GM23338 (cell line): ENCODE measurements at places on chromosomes 5 and 9. TPM values are rescaled to one million over a fixed set of nuclear protein-coding genes. Genes with fewer than 3 reads are reported as not detected.

Gene SHROOM1
- polyA plus RNA-seq = 2.5 and 2.6 TPM in 2 replicates

Gene CTXN3
- not detected in 2 replicates for polyA plus RNA-seq

Gene PCDHA3
- 0.87 and 1.2 TPM in 2 replicates for polyA plus RNA-seq

DNA sequence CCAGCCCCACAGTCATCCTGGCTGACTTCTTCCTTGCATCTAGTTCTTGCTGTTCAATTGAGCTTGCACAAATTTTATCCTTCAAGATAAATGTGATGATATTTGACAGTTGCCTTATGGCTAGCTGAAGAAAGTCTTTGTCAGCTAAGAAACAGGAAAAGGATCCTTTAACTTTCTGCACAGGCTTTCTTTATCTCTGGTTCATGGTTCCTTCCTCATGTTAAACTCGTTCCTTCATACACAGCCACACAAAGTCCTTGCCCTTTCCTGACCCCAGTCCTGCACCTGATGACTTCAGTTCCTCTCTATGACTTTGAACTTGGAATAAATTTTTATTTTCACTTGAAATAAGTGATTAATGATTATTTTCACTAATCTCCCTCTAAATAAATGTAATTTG lies 132.5 kb upstream of the PRSS3 start:
- no peak overlapping the region for H3K4me3 ChIP-seq
- H3K27ac ChIP-seq = no peak overlapping the region
- H3K36me3 ChIP-seq = no peaks in the 10 kb centered on the region
- no peak for DNase-seq
- no peaks in the 10 kb centered on the region for H3K27me3 ChIP-seq

- H3K36me3 ChIP-seq = peaks cover 4% of the 10 kb centered on the region; the same call in 1 of the 2 replicates
- H3K4me3 ChIP-seq = no peak overlapping the region
- H3K4me1 ChIP-seq = no peaks in the 10 kb centered on the region
- no peak for DNase-seq
Observed at GRCh38 chr5:180460834-180461233, 33.3 kb upstream of the CNOT6 start.

DNA sequence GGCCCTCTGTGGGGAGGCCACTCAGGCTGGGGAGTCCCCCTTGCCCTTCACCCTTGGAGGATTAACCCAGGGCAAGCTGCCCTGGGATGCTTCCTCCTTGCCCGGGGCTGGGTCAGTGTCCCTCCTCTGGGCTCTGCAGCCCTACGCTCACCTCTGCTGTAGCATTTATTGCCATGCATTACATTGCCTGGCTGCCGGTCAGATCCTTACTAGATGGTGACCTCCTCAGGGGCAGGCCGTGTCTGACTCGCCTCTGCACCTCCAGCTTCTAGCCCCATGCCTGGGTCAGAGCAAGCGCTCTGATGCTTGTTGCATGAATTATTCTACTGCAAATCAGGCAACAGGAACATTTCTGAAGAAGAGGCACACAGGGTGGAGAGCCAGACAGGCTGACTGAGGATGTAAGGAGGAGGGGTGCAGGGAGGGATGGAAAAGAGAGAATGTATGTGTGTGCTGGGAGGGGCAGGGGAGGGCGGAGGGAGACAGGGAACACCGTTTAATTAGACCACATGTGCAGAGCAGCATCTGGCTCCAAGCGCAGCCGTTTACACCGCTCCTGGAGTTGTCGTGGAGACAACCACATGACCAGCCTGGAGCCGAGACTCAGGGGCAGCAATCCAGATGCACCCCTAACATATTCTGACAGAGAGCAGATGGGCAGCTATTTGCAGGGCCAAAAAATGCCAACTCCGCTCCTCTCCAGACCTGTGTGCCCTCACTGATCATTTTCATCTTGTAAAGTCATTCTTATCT lies 117.0 kb downstream of the CRB2 start:
- no peaks in the 10 kb centered on the region for H3K36me3 ChIP-seq
- no peak overlapping the region for H3K27ac ChIP-seq
- no peak for DNase-seq
- H3K4me1 ChIP-seq = no peaks in the 10 kb centered on the region
- no peak overlapping the region for H3K4me3 ChIP-seq

DNA sequence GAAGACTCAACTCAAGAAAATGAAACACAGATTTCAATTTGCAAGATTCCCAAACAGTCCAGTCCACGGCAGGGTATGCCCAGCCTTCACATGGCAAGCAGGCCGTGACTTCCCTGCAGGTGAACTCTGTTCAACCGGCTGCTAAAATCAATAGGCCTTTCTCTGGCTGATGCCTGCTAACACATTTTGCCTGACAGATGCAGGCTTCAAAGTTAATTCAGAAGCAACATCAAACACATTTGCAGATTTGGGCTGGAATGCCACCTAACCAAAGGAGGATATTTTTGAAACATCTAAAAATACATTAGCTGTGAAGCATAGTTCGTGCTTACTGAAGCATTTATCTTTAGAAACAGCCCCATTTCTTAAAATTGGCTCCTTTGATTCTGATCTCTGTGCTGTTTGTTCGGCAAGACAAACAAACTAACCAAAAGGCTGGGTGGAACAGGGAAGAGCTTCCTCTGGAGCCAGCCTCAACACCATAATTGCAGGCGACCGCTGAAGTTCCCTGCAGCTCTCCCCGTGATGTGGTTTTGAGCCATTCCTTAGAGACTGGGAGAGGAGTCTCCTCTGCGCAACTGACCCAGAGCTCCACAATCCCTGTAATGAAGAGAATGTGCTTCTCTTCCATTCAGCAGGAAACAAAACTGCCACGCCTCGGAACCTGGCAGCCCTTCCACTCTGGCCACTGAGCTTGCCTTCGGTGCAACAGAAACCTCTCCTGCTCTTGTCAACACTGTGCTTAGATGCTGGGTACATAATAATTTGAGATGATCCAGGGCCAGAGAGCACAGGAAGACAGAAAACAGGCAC lies 126.5 kb downstream of the MYO10 start:
- H3K4me1 ChIP-seq = no peaks in the 10 kb centered on the region
- H3K36me3 ChIP-seq = no peaks in the 10 kb centered on the region
- H3K27ac ChIP-seq = peak overlapping the region; percentile 23; the same call in 1 of the 2 replicates
- H3K27me3 ChIP-seq = no peaks in the 10 kb centered on the region

- no peaks in the 10 kb centered on the region for H3K27me3 ChIP-seq
- no peak overlapping the region for H3K4me3 ChIP-seq
- DNase-seq = peak; percentile 80
Observed at GRCh38 chr5:147393874-147394672, 115.8 kb downstream of the DPYSL3 start.
